ENCODE measurements at places on chromosomes 1 and 21.

GRCh38 chr1:98045767-98046641 is 125.2 kb upstream of the DPYD start:
- DNase-seq: no peak

- DNase-seq: peak; percentile 98
These were observed 61.1 kb downstream of the TOMM20 start for GRCh38 chr1:235067396-235068157.

DNA sequence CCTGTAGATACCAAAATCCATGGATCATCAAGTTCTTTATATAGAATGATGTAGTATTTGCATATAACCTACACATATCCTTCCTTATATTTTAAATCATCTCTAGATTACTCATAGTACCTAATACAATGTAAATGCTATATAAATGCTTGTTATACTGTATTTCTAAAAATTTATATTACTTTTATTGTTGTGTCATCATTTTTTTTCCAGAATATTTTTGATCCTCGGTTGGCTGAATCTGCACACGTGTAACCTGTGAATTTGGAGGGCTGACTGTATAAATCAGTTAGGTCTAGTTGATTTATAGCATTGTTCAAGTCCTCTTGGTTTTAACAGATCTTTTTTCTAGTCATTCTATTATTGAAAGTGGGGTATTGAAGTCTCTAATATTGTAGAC is 23.3 kb downstream of the OBSCN start:
- no peak for DNase-seq

GRCh38 chr21:14753466-14754258 is 207.5 kb upstream of the SAMSN1 start:
- no peak for DNase-seq

DNA sequence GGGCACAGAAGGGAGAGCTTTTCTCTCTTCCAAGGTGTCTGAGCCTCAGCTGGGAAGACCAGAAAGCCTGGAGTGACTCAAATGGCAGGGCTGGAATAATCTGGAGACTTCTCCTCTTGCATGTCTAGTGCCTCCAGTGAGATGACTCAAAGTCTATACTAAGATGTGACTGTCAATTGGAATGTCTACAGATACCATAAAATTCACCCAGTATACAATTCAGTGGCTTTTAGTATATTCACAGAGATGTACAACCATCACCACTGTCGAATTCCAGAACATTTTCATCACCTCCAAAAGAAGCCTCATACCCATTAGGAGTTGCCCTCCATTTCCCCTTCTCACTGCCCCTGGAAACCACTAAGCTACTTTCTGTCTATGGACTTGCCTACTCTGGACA is 47.9 kb upstream of the CNN3 start:
- no peak for DNase-seq

- no peak for DNase-seq
These were observed 231.2 kb upstream of the CACYBP start for GRCh38 chr1:174768516-174768915.

GRCh38 chr1:229572286-229572685 is 13.8 kb upstream of the ABCB10 start:
- no peak for DNase-seq

GRCh38 chr1:88701275-88701674 is 17.2 kb downstream of the PKN2 start:
- DNase-seq: no peak

DNA sequence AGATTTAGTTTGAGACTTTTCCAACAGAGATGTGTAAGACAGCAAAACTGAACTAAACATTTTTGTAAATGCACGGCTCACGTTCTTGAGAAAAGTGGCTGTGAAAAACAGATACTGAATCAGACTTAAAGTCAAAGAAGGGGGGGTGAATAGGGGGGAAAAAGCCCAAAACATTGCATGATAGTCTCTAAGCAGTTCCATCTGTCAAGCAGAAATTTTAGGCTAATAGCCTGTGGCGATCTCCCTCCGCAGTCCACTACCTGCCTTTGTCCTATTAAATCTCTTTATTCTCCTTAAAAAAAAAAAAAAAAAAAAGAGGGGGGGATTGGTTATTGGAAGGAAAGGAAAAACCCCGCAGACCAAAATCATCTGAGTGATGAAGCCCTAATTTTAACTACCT is 217.6 kb upstream of the NFIA start:
- DNase-seq: no peak

GRCh38 chr1:183986941-183987340 is 50.6 kb downstream of the COLGALT2 start:
- DNase-seq: no peak
